ENCODE measurements at places on chromosomes 5 and 9.

- no peak for DNase-seq
Observed at GRCh38 chr5:115415143-115415491, 118.7 kb upstream of the CCDC112 start.

- DNase-seq: peak; percentile 38
Observed at GRCh38 chr5:143350751-143351602, 52.5 kb downstream of the NR3C1 start.

DNA sequence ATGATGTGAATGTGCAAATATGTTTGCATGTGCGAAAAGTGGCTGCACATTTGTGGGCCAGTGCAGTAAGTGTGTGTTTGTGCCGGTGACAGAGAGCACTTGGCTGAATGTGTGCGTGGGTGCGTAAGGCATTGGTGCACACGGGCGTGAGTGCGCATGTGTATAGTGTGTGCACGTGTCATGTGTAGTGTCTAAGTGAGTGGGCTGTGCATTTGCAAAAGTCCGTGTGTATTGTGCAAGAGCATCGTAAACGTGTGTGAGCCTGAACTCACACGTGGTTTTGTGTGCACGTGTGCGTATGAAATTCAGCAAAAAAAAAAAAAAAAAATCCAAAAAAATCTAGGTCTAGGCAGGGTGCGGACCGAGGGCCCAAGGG lies 6.5 kb upstream of the EBF1 start:
- no peak for DNase-seq

DNA sequence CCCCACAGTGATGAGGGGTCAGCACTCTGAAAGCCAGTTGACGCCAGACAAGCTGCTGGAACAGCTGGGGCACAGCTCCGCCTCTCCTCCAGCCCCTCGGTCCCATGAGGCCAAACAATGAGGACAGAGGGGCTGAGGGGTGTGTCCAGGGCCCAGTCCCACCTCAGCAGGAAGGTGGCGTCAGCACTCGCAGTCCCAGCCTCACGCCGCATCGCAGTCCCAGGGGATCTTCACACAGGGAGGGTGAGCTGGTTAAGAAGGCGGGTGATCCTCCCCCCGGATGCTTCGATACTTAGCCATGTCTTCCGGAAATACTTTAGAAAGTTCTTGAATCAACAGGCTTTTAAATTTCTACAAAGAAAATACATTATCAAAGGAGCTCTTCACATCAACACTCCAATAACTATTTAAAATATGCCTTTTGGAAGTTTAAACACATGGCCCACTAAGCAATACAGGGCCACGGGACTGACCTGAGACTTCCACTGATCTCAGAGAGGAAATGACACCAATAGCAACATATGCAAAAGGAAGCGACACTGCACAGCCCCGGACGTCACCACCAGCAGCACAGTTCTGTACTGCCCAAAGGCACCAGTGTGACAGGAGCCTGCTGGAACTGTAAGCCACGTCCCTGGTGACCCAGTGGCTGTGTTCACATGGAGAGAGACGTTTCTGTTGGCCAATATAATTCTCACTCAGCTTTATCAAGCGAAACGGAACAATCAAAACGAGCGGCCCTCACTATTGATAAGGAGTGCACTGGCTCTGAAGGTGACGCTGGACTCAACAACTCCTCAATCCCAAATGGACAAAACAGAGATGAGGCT lies 5.9 kb downstream of the MED10 start:
- no peak for DNase-seq

All from Kasumi-1 (cell line).